ENCODE measurements at places on chromosomes 2 and 18.

DNA sequence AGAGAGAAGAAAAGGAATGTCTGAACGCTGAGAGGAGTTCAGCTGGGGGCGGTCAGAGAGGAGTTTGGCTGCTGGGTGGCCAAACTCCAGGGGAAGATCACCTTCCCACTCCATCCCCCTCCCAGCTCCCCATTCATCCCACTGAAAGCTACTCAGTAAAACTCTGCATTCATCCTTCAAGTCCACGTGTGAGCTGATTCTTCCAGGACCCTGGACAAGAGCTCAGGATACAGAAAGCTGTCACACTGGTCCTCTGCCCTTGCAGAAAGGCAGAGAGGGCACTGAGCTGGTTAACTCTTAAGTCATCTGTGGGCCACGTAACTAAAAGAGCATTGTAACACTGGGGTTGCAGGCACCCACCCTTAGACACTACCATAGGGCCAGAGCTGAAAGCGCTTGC, 132.1 kb upstream of the ARL4C start:
- no peak for DNase-seq

DNA sequence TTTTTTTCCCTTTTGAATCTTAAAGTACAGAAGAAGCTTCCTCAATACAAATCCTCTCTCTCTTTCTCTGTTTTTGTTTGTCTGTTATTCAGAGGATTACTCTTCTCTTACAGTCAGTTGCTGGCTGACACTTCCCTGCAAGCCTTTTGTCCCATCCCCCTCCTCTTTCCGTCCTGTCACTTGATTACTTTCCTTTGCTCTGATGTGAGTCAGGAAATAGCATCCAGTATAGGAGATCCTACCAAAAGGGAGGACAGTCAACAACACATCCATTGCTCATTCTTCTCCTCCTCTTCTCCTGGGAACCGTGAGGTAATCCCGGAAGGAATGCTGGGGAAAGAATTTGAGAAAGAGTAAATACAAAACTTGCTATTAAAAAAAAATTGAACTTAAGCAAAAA, 79.3 kb upstream of the SCN7A start:
- no peak for DNase-seq

DNA sequence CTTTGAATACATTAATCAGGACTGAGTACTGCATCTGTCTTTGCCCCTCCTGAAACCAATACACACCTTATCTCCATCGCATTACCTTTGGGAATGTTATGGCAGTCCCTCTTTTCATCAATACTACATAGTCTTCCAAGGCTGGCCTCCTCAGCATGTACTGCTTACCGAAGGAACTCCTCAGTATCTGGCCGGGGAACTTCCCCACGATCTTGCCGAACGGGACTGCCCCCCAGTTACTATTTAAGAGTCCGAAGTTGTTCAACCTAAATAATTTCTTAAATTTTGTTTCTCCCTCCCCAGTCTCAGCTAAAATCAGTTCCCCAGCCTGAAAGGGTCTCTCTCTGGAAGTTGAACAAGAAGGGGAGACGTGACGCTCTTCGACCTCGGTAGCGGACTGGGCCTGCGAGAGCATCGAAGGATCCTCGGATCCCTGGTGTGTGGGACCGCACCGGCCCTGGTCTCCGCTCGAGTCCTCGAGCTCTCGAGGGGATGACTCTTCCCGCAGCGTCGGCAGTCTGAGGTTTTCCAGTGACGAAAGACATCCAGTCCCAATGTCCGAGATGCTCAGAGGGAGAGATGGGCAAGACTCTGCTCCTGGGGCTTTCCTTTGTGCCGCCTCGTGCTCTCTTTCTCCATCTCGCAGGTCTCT, 489 bp downstream of the TRMT61B start:
- DNase-seq, result no peak

DNA sequence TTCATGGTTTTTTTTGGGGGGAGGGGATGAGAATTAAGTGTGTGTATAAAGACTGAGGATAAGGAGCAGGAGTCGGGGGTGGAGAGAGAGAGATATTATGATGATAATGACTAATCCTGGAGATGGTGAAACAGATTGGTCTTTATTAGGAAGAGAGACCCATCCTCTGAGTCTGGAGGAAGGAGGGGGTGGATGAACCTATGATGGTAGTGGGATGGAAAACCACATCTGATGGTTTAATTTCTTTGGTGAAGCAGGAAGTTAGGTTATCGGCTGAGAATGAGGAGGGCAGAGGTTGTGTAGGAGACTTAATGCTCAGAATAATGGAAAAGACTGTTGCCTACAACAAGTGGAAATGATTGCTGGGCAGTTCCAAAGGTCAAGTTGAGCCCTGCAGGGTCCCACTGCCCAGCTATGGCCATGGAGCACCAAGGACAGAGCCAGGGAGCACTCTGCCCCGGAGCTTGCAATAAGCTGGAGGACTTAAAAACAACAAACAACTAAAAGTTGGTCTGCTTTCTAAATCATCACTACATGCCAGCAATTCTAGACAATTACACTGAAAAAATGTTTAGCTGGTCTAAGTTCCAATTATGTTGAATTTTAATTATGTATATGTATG, 7.9 kb downstream of the SLC16A14 start:
- no peak for DNase-seq

DNA sequence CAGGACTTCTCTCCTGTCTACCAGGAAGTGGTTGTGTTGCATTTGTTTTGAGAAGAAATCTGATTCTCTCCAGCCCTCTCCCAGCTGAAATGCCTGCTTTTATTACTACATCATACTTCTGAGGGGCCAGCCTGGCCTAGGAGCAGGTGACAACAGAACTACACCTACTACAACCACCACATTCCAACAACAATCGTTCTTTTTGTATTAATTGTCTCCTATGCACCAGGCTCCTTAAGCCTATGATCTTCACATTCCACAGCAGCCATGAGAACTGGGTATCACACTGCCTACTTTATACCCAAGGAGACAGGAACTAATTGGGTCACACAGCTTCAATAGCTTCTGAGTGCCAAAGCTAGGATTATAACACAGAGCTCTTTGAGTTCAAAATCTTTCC, 167.7 kb downstream of the TDRD15 start:
- DNase-seq, result no peak

Data from coronary artery (tissue), 2 donors.